ENCODE measurements at places on chromosomes 7 and 10.

GRCh38 chr10:121910673-121911420 lies 17.0 kb downstream of the ATE1 start:
- DNase-seq: no peak

- no peak for DNase-seq
These were observed 31.3 kb upstream of the DAGLB start for GRCh38 chr7:6479067-6479466.

GRCh38 chr7:45256775-45257174 lies 99.2 kb downstream of the RAMP3 start:
- DNase-seq: no peak

- DNase-seq: no peak
These were observed 20.0 kb downstream of the THNSL1 start for GRCh38 chr10:25036381-25036780.

- no peak for DNase-seq
These were observed 1.1 kb upstream of the PRLHR start for GRCh38 chr10:118596426-118597124.

DNA sequence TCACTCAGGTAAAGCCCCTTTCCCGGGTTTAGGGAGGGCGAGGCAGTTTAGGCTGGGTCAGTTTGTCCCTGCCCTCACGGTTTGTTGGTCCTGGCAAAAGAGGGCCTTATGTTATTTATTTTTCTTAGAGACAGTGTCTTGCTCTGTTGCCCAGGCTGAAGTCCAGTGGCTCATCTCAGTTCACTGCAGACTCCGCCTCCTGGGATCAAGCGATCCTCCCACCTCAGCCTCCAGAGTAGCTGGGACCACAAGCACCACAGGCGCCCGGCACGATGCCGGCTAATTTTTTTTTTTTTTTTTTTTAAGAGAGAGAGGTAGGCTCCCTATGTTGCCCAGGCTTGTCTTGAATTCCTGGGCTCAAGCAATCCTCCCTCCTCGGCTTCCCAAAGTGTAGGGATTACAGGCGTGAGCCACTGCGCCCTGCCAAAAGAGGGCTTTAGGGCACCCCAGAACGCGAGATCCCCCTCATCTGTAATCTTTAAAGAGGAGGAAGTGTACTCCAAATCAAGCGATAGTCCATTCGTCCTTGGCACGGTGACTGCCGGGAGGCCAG lies 626 bp upstream of the BMS1 start:
- DNase-seq: no peak

DNA sequence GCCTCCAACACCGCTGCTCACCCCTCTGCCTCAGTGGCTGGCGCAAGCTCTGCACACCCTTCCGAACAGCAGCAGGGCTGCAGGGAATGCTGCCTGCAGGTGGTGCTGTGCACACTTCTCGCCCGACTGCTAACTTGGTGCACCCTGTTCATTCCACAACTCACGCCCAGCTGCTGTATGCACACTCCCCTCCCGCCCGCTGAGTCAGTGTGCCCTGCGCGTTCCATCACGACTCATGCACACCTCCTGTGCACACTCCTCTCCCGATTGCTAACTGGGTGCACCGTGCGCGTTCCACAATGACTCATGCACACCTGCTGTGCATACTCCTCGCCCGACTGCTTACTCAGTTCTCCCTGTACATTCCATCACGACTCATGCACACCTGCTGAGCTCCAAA lies 21.5 kb downstream of the ADARB2 start:
- no peak for DNase-seq

GRCh38 chr7:156158693-156159092 lies 346.4 kb upstream of the SHH start:
- no peak for DNase-seq

DNA sequence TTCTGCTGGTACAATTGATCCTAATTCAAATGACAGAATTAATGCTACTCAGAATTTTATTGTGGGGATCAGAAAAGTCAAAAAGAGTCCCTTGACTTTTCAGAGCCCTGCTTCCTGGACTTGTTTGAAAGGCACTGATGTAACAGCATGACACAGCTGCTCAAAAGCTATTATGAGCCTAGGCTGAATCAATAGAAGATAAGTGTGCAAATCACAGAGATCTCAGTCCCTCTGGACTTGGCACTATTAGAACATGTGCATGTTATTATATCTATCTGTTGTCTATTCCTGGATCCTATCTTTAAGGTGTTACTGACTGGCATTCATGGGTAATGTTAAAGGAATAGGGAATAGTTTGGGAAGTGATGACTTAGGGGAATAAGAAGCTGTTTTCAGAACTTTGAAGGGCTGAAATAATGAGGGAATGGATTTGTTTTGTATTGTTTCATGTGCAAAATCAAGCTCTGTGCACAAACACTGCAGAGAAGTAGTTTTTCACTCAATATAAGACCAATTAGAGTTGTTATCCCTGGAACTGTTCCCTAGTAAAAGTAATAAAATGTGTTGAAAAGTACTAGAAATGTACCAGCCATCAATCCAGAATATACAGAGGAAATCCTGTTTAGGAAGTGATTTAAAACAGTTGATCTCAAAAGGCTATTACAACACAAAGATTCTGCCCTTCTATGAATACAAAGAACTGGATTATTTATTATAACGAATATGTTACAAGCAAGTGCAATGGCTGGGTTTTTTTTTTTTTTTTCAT lies 814.9 kb upstream of the C7orf33 start:
- DNase-seq: no peak

GRCh38 chr7:135348493-135348892 lies 114.9 kb downstream of the STRA8 start:
- DNase-seq: no peak

DNA sequence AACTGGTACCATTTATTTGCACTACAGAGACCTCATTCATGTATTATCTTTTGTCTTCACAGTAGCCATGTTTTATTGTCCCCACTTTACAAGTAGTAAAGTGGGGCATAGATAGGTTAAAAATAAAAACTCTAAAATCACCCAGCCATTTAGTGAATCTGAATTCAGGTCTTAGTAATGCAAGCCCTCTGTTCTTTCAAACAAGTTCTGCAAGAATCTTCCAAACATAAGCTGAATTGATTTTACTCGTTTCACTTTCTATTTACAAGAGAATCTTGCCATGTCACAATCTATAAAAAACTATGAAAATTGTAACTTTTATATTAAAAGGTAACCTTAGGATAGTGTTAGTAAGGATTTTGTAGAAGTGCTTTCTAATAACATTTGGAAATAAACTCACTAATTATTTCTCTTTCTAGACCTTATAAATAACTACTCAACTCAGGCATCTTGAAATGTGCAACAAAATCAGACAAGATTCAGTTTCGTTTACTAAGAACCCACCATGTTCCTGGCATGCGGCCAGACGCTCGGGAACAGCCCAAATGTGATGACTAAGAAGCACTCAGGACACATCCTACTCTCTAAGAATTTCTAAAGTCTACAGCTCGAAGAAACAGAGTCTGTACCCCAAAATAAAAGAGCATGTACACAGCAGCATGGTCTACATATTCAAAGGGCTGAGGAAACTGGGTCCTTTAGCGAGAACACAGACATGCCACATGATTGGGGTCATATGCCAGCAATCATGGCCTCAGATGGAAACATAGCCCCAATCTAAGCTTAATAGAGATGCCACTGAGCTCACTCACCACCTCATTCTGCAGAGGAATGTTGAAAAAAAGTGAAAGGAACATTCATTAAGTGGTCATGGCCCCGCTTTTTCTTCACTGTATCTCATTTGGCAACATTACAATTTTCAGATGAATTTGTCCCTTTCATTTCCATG lies 167.6 kb downstream of the AMPH start:
- peak; percentile 48 for DNase-seq

DNA sequence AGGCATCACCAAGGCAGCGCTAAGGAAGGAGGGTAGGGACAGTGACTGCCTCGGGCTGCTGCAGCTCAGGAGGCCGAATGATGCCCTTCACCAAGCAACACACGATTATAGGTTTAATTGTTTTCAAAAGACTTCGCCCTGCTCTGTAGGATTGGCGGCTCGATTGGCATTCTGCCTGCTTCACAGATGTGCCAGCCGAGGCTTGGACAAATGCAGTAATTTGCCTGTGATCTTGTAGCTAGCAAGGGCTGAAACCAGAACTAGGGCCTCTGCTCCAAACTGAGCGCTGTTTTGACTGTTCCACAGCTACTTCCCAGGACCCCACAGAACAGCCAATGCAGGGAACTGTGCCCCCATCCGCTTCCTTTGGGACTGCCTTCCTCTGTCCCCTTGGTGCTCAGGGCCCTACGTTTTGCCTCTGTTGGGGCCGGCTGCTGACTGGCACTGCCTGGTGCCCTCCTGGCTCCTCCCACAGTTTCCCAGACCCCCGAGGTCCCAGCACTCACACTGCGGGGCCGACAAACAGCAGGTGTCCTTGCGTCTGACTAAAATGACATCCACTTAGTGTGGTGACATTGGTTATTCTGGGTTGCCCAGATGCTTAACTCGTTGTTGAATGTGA lies 62.6 kb upstream of the EN2 start:
- DNase-seq: no peak

DNA sequence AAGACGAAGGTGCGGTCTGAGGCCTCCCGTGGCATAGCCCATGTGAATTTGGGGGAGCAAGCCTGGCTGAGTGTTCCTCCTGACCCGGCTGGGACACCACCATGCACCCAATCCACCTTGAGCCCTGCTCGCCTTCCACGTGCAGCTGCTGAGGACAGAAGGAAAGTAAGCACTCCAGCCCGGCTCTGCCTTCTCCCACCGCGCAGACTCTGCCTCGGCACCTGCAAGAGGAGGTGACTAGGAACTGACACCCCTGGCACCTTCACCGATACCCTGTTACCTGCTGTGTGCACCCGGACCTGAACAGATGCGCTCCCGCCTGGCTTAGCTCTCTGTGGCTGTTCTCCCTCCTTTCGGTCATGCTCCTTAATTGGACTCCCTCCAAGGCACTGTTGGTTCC lies 57.0 kb upstream of the OPN4 start:
- no peak for DNase-seq

GRCh38 chr10:129253161-129253864 lies 213.7 kb upstream of the MGMT start:
- DNase-seq: no peak

DNA sequence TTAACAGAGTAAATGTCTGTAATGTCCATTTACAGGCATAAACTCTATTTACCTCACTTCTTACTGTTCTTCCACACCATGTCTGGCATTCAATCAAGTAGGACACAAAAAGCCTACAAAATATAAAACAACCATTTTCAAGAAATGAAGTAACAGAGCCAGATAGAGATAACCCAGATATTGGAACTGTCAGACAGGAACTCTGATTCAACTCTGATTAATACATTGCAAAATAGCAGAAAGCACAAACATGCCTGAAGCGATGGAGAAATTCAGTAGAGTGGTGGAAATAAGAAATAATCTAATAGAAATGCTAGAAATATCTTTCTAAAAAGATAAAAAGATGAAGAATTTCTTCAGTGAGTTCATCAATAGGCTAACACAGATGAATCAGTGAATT lies 964.4 kb downstream of the PCDH15 start:
- DNase-seq: no peak

- no peak for DNase-seq
These were observed 45.1 kb downstream of the TMEM60 start for GRCh38 chr7:77753173-77753572.

GRCh38 chr7:6615723-6616555 lies 529 bp downstream of the ZNF853 start:
- no peak for DNase-seq

DNA sequence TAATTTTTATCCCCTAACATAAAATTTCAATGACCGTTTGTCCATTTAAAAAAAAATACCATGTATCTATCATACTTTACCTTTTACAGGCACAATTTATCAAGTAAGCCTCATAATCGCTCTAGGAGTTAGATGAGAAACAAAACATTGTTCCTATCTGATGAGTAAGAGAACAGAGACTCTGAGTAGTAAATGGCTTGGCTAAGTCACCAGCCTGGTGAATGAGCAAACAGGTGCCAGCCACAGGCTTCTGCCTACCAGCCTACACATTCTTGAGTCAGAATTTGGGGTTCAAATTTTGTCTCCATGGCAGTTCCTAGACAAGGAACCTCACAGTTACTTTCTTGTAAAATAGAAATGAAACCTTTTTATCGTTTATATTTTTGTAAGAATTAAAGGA lies 235.4 kb downstream of the HGF start:
- no peak for DNase-seq

- no peak for DNase-seq
These were observed at the start of gene HOXA3 for GRCh38 chr7:27151931-27152815. TSS of gene HOXA3 (minus strand) at chr7:27152583. CDS start at chr7:27110640, 41,943 bp downstream.

- DNase-seq: no peak
These were observed 133.6 kb upstream of the VWC2 start for GRCh38 chr7:49639808-49640207.

GRCh38 chr7:131103997-131104396 lies 223.7 kb upstream of the MKLN1 start:
- DNase-seq: no peak

- DNase-seq: no peak
These were observed 11.0 kb downstream of the SAMD8 start for GRCh38 chr10:75122505-75122904.

- no peak for DNase-seq
These were observed 48.2 kb upstream of the LOXL4 start for GRCh38 chr10:98316170-98316569.

DNA sequence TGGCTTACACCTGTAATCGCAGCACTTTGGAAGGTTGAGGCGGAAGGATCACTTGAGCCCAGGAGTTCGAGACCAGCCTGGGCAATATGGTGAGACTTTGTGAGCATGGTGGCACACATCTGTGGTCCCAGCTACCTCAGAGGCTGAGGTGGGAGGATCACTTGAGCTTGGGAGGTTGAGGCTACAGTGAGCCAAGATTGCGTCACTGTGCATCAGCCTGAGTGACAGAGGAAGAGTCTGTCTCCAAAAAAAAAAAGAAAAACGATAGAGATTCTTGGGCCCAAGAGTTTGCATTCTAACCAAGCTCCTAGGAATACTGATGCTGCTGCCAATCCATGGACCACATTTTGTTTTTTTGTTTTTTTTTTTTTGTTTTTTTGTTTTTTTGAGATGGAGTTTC lies 12.1 kb downstream of the MYOZ1 start:
- DNase-seq: no peak

DNA sequence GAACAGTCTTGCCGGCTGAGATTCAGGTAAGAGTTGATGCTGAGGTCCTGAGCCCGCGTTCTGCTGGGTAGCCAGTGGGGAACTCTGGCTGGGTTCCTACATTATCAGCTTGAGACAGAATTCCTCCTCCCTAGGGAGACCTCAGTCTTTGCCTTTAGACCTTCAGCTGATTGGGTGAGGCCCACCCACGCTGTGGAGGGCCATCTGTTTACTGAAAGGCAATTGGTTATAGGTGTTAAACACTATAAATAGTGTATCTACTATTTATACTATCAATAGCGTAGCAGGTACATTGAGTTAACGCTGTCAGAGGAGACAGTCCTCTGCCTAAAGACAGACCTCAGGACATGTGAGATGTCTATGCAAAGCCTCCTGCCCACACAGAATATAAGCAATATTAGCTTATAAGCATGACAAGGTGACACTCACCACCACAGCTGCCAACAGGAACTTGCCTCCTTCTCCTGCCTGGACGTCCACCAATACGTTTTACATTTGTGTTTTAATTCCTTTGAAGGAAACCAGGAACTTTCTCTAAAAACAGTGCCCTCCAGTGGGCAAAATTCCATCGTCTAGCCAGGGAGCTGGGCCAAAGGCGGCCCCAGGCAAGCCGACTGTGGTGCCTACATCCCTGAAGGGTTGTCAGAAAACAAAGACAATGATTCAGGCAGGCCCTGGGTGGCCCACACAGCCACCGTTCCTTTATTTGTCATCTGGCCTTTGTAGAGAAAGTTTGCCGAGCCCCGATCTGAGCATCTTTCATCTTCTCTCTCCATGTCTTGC lies 58.8 kb downstream of the INSIG1 start:
- no peak for DNase-seq
